ENCODE measurements at places on chromosomes 2 and 18.

DNA sequence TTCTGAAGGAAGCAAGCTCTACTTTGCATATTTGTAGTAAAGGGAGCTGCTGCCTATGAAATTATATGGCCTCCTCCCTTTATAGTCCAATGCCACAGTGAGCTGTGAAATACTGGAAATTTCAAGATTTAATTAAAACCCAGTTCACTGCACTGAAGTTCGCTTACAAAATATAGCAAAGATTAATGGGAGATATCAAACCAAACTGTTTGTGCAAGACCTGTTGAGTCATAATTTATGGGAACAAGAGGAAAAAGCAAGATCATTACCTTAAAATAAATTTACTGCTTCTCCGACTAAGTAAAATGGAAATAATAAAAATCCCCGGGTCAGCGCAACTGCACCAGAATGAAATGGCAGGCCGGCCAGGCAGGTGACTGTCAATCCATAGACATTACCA, 215.5 kb upstream of the RAB6C start:
- no peak for DNase-seq

GRCh38 chr2:20523073-20523798, 76.4 kb downstream of the RHOB start:
- no peak for DNase-seq

- peak; percentile 82 for DNase-seq
These were observed 44.6 kb downstream of the HAUS1 start for GRCh38 chr18:46148810-46149209.

DNA sequence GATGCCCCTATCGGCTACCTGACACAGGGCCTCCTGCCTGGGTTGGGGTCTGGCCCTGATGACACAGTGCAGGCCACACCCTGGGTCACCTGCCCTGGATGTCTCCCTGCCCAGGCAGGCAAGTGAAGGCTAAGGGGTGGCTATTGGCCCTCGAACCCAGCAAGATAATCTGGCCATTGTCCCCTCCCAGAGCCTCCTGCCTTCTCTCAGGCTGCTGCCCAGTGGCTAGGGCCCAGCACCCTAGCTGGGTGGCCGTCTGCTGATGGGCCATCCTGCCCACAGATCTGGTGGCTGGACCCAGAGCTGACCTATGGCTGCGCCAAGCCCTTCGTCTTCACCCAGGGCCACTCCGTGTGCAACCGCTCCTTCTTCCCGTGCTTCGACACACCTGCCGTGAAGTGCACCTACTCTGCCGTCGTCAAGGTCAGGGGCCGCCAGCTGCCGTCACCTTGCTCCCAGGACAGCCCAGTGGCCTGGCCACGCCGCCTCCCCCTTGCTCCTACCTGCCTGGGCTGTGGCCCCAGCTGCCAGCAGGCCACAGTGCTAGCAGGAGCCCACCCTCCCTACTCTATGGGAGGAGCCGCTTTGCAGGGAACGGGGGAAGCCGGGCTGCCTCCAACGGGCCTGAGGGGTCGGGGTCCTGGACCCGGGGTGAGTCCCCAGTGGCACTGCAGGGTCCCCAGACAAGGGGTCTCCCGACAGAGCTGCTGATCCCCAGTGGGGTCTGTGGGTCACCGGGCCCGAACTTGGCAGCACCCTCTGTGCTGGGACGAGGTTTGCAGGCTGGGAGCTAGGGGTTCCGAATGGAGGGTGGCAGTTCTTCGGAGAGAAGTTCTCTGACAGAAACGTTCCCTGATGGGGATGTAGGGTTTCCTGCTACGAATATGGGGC, 4.1 kb downstream of the RNPEPL1 start:
- no peak for DNase-seq

DNA sequence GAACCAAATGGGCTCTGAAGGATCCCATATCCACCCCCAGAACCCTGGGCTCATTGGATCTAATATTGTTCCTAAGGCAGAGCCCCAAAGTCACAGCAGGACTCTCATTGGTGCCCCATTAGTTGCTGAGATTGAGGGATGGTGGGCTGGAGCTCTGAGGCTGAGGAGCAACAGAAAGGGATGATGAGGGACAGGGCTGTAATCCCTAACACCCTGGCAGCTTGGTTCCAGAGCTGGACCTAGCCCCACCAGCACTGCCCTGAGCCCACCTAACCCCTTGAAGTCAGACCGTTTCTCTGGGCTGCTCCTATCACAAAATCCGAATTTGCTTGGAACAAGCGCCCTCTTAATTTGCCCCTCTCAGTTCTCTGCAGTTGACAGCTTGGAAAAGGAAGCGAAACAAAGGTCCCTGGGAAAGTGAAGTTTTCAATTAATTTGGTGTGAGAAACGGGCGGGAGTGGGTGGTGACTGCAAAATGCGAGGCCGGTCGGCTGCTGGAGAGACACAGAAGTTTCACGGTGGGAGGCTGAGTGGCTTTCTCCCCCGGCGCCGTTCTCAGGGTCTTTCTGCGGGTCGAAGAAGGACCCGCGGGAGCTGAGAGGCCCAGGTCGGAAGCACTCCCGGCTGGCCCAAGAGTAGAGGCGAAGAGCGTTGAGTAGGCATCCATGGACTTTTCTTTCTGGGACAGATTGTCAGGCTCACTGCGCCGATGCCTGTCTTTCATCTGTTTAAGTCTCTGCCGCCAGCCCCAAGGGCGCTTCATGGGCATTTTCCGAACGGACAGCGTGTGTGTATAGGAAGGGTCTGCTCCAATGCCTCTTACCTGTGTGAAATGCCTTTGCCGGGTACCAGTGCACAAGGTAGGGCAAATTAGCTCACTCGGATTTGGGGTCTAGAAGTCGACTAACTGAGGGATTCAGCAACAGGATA, 927 bp upstream of the HOXD13 start:
- no peak for DNase-seq

DNA sequence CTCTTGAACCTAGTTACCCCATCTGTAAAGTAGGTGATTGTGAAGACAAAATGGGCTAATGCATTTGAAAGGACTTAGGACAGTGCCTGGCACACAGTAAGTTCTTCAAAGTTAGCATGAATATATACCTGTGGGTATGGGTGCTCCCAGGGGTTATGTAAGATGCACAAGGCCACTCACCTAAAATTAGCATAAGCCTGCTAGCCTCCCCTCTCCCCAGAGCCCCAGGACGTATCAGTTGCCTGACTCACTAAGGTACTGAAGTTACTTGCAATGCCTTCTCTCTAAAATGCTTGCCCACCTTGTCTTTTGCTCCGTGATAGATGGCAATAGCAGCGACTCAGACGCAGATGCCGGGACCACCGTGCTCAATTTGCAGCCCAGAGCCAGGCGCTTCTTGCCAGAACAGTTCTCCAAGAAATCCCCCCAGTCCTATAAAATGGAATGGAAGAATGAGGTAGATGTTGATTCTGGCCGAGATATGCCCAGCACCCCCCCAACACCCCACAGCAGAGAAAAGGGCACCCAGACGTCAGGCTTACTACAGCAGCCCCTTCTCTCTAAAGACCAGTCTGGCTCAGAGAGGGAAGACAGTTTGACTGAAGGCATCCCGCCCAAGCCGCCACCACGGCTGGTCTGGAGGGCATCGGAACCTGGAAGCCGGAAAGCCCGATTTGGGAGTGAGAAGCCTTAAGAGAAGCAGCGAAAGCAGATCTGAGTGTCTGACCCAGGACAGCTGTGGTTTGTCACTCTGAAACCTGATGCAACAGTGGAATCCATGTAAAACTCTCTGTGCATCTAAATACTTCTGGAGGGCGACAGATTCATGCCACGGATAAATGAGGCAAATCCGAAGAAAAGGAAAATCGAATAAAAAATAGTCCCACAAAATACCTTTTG, 53.8 kb upstream of the TMEM182 start:
- DNase-seq: no peak

GRCh38 chr18:57585855-57586250, 649 bp downstream of the FECH start:
- no peak for DNase-seq

DNA sequence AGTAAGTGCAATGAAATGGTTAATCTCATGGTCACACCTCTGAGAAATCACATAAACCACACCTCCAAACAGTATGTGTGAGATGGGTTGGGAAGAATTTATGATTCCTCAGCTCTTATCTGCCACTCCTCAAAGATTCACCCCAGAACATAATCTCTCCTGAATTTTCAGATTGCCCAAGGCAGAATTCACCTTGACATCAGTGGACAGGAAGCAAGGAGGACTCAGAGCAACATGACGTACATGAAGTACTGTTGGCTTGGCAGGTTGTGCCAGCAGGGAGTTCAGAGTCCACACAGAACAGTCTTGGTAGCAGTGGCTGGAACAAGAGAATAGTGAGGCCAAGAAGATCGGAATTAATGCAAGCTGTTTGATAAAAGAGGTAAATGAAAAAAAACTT, 31.7 kb upstream of the CYBRD1 start:
- no peak for DNase-seq

DNA sequence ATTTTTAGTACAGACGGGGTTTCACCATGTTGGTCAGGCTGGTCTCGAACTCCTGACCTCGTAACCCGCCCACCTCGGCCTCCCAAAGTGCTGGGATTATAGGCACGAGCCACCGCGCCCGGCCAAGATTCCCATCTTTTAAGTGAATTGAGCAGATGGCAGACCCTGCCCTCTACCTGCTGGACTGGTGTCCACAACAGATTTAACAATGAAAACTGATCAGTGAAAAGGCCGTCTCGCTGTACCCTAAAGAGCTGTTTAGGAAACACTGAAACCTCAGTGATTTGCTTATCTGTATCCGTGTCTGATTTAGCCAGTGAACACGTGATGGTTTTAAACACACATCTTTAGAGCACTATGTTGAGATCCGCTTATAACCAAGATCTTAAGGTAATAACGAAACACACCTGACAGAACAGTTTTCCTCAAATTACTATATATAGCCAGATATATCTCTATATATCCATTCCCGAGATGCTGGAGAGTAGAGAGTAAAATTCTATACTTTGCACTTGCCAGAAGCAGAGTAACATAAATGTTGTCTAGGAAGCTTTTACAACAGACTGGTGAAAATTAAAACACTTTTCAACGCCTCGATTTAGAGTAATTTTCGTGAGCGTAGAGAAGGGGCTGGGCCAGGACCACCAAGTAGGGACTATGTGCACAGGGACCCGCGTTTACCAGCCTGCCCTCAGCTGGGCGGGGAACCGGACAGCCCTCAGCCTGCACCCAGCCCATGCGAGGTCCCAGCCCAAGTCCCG, 594 bp downstream of the FAM161A start:
- peak; percentile 71 for DNase-seq
